Liver (tissue), 10 donors: ENCODE measurements at places on chromosomes 12 and 14. TPM values are rescaled to one million over a fixed set of nuclear protein-coding genes. Genes with fewer than 3 reads are reported as not detected.

DBX2 gene
- not detected for total RNA-seq

FAM186B gene
- total RNA-seq: 0.19 TPM

ADAMTS20 gene
- not detected for total RNA-seq

COPS7A gene
- 31.3 TPM for total RNA-seq

DNA sequence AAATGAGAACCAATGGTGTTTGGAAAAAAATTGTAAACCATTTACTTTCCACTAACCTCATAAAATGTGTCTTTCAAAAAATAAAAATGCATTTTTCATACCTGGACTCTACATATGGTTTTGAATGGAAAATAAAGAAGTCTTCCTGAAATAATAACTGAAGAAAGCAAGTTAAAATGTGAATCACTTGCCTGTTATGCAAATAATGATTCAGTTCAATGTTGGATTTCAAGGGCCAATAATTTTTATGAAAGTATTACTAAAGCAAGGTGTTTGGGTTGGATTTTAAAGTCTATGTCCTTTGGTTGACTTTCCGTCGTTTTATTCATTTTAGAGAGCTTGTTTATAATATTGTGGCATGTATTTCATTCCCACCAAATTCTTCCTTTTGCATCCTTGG is 138.7 kb downstream of the CCDC91 start:
- DNase-seq: no peak

DNA sequence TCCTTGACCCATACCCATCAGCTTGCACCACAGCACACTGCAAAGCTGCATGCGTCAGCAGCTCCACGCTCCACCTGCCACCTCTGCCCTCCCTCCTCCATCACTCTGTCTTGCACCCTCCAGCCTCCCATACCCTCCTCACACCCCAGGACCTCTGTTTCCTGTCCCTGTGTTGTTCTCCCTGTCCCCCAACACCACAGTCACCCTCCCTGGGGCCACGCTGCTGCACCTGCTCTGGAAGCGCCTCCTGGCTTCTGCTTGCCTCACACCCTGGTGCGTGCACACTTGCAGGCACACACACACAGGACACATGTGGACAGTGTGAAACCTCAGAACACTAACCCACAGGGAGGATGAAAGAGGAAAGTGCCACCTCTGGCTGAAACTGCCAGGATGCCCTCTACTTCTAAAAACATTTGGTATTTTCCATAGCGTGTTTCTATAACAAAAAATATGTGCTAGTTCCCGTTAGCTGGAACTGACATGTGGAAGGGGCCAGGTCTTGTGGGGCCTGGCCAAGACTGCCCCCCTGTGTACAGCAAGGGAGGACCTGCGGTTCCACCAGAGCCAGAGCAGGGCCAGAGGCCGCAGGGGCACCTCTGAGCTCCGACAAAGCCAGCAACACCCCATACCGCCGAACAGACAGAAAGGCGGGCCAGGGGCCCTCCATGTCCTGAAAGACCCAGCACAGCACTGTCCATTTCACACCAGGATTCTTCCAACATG is 10.0 kb downstream of the BRF1 start:
- DNase-seq: no peak

- no peak for DNase-seq
These were observed 353.6 kb downstream of the TMEM121 start for GRCh38 chr14:105879867-105880561.

DNA sequence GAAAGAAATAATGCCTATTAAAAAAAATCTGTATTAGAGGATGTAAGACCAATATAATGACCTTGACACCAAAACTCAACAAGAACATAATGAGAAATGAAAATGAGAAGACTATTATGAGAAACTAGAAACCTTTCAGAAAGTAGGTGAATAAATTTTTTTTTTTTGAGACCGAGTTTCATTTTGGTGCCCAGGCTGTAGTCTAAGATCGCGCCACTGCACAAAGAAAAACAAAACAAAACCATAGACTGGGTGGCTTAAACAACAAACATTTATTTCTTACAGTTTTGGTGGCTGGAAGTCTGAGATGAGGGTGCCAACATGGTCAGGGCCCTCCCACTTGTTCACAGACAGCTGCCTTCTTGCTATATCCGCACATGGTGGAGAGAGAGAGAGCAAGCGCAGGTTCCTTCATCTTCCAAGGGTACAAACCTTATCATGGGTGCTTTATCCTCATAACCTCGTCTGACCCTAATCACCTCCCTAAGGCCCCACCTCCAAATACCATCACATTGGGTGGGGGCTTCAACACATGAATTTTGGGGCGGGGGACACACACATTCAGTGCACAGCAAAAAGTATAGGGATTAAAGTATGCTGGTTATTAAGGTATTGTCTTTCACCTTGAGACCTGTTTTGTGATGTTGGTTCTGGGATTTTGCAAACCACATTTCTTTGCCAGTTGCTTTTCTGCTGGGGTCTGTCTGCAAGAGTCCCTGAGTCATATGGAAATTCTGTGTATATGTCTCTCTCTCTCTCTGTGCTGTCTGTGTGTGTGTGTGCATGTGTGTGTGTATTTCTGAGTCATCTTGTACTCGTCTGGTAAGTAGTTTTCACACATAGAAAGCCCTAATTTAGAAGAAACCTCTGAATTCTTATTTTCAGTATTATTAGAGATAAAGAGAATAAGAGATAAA is 26.2 kb downstream of the ZCRB1 start:
- DNase-seq: no peak

- DNase-seq: no peak
These were observed 54.9 kb downstream of the OTOGL start for GRCh38 chr12:80154261-80154660.

DNA sequence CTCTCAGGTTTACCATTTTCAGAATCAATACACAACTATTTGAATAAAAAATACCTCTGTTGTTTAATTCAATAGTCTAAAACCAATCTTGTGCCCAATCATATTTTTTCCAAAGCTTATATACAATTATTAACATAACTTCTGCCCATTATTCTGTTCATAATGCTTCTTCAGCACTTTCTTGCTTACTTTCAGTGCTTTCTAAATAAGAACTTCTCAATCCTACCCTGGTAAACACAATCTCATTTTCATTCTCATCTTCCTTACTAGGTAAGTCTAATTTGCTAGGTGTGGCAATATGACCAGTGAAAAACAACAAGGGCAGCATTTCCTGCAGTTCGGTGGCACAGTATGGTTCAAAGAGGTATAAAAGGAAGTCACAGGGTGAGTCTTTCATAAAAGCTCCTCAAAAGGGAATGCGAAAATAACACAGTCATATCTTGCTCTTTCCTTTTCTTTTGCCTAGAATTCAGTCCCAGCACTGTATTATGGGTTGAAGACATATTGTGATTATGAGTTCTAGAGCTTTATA is 103.5 kb downstream of the FOXG1 start:
- DNase-seq: no peak

DNA sequence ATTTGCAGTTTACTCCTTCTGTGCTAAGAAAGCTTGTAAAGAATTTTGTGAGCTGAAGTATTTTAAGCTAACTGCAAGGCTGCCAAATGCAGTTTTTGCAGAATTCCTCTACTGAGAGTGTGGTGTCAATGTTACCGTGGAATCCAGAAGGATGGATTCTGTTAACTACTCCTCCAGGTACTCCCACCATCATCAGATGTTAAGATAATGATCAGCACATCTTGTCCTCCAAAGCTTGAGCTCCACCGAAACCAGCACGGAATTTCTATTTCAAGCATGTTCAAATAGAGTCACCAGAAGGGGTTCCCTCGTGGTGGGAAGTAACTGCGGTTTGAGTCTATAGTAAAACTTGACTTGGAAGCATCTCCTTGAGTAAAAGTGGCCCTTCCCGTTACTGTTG is 64.3 kb upstream of the CDKN3 start:
- DNase-seq: no peak

DNA sequence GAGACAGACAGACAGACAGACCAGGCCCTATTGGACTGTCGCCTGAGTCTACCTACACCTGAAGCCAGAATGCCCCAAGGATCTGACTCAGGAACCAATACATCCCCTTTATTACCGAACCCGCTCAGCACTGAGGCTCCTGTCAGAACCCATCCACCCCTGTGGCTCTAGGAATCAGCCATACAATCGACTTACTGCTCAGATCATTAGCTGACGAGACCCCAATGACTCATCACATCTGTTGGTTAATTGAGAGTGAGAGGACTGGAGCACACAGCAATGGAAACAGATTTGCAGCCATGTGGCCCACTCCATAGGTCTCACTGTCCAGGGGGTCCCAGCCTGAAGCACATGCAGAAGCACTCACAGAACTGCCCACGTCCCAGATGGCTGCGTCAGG is 15.2 kb downstream of the ITPK1 start:
- no peak for DNase-seq

DNA sequence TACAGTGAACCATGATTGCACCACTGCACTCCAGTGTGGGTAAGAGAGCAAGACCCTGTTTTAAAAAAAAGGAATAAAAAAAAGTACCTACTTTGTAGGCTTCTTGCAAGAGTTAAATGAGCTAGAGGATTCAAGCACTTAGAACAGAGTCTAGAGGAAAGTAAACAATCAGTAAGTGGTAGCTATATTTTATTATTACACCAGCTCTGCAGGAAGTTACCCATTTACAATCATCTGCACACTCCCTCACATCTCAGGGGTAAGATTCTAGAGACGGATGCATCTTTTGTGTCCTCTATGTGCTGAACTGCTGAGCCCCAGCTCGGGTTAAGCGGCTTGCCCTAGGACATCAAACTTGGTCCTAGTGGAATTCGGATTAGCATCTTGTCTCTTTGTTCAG is 67.3 kb downstream of the KCNK10 start:
- DNase-seq: no peak

- no peak for DNase-seq
These were observed 68.6 kb upstream of the RESF1 start for GRCh38 chr12:31890295-31891285.

DNA sequence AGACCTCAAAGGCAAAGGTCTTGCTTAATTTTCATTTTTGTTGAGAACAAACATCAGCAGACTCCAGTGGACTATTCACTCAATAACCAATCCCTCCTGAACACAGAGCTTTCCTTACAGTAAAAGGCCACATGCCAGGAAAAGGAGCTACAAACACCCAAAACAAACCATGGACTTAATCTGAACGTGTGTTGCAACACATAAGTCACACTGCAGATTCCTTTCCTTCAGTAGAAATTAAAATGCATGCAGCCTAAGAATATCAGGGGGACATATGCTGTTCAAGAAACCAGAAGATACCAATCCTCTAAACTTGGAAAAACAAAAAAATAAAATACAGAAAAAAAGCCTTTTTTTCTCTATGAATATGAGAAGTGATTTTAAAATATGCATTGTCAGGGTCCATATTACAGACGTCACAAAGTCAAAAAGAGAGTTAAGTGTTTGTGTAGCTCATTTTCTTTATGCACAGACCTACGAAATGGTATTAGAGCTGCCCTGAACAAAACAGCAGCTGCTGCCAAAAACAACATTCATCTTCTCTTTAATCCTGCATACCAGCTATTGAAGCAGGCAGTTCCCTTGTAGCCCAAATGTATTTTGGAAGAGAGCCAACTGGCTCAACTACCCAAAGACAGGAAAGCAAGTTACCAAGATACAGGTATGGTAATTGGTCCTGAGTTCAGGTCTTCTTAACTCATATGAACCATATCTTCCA is 26.2 kb downstream of the KITLG start:
- no peak for DNase-seq

DNA sequence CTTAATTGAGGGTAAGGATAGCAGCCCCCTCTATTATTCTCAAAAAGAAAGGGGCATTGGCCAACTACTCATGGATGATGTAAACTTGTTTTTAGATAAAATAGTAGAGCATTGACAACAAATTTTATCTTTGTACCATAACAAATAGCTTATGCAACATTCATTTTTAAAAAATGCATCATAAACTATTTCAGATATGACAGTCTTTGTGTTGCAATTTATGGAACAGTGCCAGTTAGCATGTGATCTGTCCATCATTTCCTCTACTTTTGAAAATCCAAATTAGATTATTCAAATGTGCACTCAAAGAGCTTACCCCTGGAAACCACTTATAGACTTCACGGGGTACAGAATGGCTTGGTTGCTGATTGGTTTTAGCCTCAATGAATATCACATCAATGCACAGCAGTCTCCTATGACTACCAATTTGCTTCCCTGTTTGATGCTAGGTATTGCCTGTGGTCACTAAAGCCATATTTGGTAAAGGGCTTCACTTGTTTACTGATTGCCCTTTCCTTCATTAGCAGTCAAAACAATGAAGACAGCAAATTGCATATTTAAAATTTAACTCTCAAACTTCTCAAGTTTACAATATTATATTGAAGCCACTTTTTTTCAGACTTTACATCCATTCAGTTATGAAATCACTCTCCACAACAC is 274.9 kb upstream of the MGAT4C start:
- DNase-seq: no peak

DNA sequence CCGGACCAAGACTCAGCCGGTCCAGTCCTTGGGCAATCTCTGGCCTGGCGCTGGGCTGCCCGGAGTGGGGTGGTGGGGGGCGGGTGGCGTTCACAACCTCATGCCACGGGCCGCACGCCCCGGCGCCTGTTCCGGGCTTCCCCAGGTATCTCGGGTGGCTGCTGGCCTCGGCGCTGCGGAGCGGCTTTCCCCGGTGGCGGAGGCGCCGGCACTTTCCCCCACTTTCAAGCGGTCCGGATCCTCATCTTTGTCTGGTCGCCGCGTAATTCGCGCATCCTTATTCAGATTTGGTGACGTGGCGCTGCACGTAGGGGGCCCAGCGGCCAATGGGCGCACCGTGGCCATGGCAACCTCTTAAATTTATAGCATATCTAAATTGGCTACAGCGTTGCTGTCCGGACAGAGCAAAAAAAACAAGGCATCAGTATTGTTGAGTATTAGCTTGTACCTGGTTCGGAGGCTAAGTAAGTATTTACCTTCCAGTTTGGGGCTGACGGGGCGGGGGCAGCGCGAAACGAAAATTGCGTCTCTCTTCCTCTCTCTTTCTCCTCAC is at the start of gene LHX5:
Gene LHX5 (minus strand): TSS at position 253 of the 553 bp plus-strand sequence. CDS start 373 bp downstream, outside the sequence.
- no peak for DNase-seq

- peak; percentile 50 for DNase-seq
These were observed 44.5 kb upstream of the BCL11B start for GRCh38 chr14:99316281-99317163.

GRCh38 chr14:21525962-21526671 is at the start of gene SALL2:
TSS of gene SALL2 (minus strand) at chr14:21526346. CDS start at chr14:21526127, 219 bp downstream.
- peak; percentile 75 for DNase-seq

DNA sequence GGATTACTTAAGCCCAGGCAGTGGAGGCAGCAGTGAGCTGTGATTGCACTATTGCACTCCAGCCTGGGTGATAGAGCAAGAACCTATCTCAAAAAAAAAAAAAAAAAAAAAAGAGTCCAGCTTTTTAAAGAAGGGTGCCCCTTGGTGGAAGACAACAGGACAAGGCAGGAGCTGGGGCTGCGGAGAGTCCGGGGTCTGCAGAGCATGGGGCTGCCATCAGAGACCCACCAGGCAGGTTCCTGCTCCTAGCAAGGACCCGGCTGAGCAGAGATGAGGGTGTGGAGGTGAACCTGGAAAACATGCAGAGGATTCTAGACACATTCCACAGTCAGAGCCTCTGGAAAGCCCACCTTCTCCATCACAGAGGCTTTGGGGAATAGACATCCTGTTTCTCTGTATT is 21.0 kb upstream of the CIPC start:
- DNase-seq: no peak

- no peak for DNase-seq
These were observed 34.4 kb downstream of the WBP11 start for GRCh38 chr12:14768823-14769405.

- no peak for DNase-seq
These were observed 35.3 kb upstream of the ANKRD9 start for GRCh38 chr14:102544747-102545460.
